Suprapubic skin (tissue), 4 donors: ENCODE measurements at places on chromosomes 16 and 17. TPM values are rescaled to one million over a fixed set of nuclear protein-coding genes. Genes with fewer than 3 reads are reported as not detected.

ABCA10 gene
- total RNA-seq, result 2.4 TPM

GRCh38 chr16:58809213-58809612, 75.1 kb upstream of the GOT2 start:
- DNase-seq, result no peak

DNA sequence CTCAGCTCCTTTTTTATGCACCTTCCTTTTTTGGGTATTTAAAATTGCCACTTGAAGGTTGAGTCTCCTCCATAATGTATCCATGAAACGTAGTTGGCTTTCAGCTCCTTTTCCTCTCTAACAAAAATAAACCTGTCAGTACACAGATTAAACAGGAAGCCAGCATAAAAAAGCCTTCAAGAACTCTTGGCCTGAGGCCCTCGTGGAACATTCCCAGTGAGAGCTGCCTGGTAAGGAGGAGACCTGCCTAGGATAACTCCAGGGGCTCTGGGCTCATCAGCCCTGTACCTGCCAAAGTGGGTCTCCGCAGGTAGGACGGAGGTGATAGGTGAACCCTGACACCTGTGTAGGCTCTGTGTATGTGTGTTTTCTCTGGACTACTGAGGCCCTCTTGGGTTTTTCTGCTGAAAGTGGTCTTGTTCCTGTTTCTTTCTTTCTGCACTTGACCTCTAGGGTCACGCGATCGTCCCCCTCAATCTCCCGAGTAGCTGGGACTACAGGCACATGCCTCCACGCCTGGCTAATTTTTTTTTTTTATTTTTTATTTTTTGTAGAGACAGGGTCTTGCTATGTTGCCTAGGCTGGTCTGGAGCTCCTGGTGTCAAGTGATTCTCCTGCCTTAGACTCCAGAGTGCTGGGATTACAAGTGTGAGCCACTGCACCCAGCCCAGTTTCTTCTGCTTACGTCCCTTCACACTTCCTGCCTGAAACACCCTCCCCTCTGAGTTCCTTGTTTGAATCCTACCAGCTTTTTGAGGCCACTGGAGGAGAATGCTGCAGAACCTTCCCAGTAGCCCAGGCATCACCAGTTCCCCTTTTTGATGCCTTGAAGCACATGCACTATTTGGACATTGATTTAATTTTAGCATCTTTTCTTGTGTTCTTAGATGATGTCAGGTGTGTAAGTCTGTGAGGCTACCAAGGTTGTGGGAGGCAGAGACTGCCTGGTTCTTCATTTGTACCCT, 9.8 kb downstream of the PGS1 start:
- DNase-seq, result no peak

DNA sequence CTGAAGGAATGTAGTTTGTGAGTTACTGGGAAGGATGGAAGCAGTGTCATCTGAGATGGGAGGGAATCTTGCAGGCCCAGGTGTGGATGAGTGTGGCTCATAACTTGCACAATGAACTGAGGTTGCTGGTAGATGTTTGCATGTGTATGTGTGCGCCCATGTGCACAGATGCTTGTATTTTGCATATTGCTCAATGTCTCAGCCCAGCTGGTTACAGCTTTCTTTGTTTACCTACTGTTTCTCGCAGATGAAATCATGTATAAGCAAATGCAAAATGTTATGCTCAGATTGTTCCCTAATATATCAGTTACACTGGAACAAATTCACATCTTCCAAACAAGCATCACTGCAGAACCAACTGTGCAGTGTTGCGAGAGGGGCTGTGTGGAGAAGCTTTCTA, 452.2 kb upstream of the EEF2KMT start:
- DNase-seq, result no peak

TNFRSF17 gene
- not detected for total RNA-seq

INCA1 gene
- 1.4 TPM for total RNA-seq

- DNase-seq, result no peak
Observed at GRCh38 chr17:63295288-63295687, 150.8 kb downstream of the CYB561 start.

ARHGAP44 gene
- total RNA-seq, result 4.8 TPM

NUP88 gene
- 64.4 TPM for total RNA-seq

GRCh38 chr17:31386542-31387075, 4.9 kb upstream of the RAB11FIP4 start:
- no peak for DNase-seq

TBC1D3L gene
- total RNA-seq, result 27.6 TPM

IGFALS gene
- total RNA-seq, result 2.4 TPM

GRCh38 chr17:38320482-38320881, 23.3 kb downstream of the GPR179 start:
- DNase-seq, result no peak

DNA sequence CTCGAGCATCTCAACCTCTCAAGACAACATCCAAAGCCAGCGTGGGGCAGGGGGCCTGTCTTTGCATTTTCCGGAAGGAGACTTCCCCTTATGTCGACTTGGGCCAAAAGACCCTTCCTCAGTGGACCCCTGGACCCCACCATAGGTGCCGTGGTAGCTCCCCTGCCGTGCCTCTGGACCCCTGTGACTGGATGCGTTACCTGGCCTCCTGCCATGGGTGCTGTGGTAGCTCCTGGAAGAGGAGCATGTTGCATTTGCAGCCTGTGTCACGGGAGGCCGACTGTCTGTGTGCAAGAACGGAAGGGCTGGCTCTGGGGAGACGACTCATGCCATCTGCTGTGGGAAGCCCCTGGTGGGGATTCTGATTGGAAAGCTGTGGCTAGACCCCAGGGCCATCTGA, 130.1 kb downstream of the FOXL1 start:
- peak; percentile 72 for DNase-seq

DNA sequence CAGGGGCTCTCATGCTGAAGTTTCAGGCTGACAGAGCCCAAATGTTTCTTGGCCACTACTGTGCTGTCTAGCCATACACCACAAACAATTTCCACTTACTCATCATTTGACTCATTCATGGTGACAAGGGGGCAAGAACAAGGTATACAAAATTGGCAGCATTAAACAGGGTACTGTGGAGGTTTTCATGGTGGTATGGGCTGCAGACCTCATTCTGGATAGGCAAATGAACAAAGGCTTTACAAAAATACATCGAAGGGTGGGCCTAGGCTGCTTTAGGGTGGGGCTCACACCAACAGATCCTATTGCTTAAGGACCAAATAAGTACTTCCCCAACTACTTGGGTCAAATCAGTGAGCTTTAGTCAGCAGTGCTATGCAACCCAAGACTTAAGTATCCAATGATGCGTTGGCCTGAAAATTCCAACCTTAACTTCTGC, 53.0 kb downstream of the N4BP1 start:
- no peak for DNase-seq

MFSD6L gene
- 0.97 TPM for total RNA-seq

DNA sequence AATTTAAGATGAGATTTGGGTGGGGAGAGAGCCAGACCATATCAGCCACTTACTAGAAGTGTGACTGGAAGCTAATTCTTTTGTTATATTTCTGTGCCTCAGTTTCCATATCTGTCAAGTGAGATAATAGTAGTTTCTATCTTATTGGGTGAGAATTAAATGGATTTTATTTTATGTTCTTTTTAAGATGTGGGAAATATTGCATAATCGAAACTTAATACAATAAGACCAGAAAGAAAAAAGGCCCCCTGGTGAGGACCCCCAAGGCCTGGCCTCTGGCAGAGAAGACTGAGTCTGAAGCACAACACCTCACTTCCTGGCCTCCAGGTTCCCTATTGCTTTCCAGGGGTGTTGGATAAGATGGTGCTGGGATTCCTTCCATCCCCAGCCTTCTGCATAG, 13.7 kb downstream of the PLCG2 start:
- DNase-seq, result no peak

DNA sequence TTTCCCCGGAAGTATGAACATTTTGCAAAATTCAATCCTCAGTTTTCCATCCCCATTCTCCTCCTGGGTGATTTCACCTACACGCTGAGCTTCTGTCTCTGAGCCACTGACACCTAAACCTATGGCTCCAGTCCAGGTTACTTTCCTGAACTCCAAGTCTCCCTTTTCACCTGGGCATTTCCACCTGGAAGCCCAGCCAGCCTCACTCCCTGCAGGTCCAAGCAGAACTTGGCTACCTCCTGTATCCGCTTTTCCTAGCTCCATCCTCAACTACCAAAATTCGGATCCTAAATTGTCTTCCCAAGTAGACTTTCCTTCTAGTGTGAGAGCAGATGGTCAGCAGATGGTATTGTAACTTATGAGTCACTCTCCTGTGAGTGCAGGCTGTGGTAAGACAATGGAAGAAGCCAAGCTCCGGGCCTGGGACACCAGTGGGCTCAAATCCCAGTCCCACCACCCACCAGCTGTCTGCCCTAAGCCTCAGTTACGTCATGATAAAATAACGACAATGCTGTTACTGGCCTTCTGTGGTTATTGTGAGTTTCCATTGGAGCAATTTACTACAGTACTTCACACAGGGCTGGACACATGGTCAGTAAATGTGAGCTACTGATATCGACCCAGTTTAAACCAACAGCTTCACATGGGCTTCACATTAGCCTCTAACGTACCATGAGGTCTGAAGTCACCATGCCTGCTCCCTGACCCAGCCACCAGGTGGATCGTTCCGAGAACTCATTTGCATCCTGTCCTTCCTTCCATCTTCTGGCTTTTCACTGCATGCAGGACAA, 33.3 kb downstream of the PECAM1 start:
- DNase-seq, result peak; percentile 85

- DNase-seq, result no peak
Observed at GRCh38 chr17:22496450-22496849, 804.1 kb downstream of the KCNJ18 start.

DNA sequence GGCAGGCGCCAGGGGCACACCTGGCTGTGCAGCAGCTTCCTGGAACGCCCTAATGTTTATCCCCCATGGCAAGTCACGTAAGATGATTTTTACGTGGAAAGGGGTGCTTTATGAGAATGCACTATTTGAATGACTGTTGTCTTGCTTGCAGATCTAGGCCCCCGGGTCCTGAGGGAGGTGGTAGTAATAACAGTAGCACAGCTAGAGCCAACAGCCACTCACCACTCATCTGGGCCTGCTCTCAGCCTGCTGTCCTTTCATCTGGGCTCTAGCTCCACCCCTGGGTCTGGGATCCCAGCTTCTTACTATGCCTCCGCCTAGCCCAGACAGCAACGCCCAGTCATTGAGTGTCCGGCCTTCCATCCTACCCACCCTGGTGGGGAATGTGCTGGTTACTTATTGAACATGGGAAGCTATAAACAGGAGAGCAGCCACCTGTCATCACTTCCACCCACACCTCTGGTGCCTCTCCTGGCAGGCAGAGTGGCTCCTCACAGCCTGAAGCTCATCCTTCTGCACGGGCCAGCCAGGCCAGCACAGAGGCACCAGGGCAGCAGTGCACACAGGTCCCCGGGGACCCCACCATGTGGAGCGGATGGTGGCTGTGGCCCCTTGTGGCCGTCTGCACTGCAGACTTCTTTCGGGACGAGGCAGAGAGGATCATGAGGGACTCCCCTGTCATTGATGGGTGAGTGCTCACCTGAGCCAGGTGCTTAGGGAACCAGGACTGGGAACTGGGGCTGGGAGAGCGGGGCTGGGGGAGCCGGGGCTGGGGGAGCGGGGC, 16.6 kb downstream of the DPEP1 start:
- no peak for DNase-seq

DNA sequence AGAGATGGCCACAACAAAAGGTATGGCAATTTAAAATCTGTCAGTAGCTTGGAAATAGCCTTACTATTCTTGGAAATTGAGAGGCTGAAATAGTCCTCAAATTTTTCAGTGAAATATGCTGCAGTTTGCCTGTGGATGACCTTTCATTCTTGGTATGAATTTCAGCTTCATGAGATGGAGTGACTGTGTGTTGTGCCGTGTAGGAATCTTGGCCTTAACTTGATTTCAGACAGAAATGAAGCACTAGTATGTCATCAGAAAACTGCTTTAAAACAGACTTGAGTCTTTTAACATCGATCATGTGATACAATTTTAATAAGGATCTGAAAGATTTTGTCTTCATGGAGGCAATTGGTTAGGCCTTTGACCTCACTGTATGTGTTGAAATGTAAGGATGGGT, 247.2 kb downstream of the CNTNAP4 start:
- no peak for DNase-seq

GRCh38 chr16:165539-166374, at the start of gene HBM:
TSS of gene HBM (plus strand) at chr16:165978. CDS start at chr16:165998, 20 bp downstream.
- no peak for DNase-seq

GRCh38 chr17:79890706-79891105, 51.5 kb upstream of the CBX4 start:
- DNase-seq, result no peak

MEOX1 gene
- total RNA-seq, result 2.9 TPM

EPOP gene
- 6.1 TPM for total RNA-seq

HS3ST3B1 gene
- 12.2 TPM for total RNA-seq

TRAF7 gene
- 53.4 TPM for total RNA-seq

DNA sequence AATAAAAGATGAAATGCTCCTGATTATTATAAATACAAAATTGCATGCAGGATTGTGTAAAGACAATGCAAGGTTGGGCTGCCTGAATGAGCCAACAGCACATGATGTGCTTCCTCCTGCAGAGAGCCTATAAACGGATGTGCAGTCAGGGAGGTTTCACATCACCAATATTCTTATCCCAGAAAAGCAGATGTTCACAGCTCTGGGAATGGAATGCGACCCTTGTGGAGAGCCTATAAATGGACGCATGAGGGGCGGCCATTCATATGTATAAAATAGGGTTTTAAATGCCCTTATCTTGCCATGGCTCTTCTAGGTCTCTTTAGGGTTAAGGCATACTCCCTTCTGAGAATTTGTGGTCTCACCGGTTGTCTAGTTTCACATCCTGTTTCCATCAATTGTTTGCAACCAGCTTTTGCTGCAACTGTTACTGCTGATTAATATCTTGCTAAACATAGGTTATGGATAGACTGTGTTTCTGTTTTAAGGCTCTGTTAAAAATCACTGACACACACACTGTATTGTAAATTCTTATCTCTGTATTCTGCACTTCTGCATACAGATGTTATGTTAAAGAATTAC, 31.9 kb downstream of the SLFN11 start:
- DNase-seq, result no peak

DNA sequence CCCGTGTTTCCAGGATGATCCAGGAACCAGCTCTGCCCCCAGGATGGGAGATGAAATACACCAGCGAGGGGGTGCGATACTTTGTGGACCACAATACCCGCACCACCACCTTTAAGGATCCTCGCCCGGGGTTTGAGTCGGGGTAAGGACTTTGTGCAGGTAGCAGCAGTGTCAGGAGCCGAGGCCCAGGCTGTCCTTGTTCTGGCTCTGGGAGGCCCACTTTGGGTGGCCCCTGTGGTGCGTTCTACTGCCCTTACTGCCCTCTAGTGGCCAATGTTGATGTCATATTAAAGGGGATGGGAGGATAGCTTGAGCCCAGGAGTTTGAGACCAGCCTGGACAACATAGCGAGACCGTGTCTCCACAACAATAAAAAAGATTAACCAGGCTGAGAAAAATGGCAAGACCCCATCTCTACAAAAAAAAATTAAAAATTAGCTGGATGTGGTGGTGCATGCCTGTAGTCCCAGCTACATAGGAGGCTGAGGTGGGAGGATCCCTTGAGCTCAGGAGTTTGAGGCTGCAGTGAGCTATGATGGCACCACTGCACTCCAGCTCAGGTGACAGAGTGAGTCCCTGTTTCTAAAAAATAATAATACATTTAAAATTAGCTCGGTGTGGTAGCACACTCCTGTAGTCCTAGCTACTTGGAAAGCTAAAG, 20.9 kb upstream of the CLEC18A start:
- DNase-seq, result no peak

GRCh38 chr17:67422897-67423296, 45.8 kb downstream of the PITPNC1 start:
- no peak for DNase-seq

RNF157 gene
- total RNA-seq, result 1.1 TPM
